Activated T-cell treated with anti-CD3 and anti-CD28 coated beads, Interleukin-2, amount 50 U/mL, for 72 hours (primary cell): ENCODE measurements at places on chromosomes 5 and 9. TPM values are rescaled to one million over a fixed set of nuclear protein-coding genes. Genes with fewer than 3 reads are reported as not detected.

- DNase-seq: no peak
These were observed 31.6 kb upstream of the NAA35 start for GRCh38 chr9:85909390-85909789.

DNA sequence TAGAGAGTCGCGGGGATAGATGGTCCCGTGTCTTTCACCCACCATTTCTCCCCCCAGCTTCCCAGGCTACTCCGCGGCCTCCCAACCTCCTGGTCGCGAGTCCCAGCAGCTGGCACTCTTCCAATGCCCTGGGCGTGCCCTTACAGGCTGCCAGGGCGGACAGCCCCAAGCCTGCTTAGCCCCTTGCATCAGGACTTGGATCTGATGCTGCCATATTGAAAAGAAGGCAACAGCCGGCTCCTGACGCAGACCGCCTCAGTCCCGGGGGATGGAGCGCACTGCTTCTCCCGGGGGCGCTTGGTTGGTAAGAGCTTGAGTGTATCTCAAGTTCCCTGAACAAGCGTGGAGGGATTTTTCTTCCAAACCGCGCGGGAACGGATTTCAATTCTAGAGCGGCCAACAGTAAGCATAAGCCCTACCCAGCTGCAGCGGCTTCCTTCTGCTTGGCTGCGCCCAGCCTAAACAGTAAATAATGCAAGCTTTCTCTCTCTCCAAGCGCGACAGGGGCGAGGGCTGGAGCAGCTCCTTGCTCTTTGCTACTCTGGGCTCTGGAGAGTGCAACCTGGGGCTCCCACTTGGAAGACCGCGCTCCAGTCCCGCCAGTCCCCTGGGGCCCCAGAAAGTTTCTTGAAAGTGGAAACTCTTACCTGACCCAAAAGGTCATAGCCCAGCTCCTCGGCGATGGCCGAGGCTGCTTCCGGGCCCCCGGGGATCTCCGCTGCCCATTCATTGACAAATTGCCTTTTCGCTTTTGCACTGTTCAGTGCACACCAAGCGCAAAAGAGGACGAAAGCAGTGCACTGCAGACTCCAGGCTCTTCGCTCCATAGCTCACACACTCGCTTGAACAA lies 607 bp downstream of the PCSK1 start:
- no peak for DNase-seq

DNA sequence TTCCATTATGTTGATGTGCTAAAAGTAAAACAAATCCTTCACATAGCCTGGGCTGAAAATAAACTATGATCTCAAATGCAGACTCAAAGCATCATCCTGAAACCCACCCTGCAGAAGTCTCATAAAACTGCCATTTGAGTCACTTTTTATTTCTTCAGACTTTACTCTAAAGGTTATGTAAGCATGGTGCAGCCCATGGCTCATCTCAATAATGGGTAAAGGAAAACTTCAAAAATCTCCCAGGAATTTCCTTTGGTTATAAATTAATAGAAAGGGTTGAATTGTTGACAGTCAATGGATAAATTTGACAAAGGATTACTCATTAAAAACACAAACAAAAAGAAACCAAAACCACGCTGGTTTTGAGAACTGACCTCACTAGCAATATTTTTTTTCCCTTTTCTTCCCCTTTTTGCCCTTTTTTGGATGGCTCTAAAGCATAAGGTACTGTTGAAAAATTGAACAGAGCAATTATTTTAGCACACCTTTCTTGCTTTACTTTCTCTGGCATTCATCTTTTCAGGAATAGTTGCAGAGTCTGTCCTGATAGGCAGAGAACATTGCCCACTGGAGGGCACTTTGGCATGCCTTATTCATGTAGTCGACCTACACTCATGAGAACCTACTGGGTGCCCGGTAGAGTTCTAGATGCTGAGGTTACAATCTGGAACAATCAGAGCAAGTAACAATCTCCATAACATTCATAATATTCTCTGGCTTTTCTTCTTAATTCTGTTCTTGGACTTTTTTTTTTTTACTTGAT lies 191.4 kb downstream of the TMEM167A start:
- DNase-seq: no peak

The ADAMTSL1 gene
- not detected for total RNA-seq

The GLRA1 gene
- not detected for total RNA-seq

The TMEM232 gene
- 3.1 TPM for total RNA-seq

The SH3TC2 gene
- not detected for total RNA-seq

The HBEGF gene
- 9.6 TPM for total RNA-seq

The SLCO4C1 gene
- total RNA-seq: 0.22 TPM
